ENCODE measurements at places on chromosomes 6 and 20.

- DNase-seq: no peak
Measured at GRCh38 chr6:142867988-142868812, 76.8 kb downstream of the HIVEP2 start.

DNA sequence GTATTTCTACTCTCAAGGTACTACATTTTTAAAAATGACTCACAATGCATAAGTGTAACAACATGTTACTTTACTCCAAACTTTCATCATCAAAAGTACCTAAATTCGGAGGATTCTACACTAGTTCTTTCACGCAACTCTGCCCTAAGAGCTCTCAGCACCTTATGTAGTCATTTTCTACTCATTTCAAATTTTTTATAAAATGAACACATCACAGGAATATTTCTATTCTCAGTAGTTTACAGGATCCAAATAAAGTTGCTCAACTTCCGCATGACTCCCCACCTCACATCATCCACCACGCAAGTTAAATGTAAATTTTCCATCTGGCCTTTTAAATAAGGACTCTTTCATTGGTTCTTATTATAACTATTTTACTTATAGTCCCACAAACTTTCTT lies 344.9 kb upstream of the MANEA start:
- DNase-seq: no peak

DNA sequence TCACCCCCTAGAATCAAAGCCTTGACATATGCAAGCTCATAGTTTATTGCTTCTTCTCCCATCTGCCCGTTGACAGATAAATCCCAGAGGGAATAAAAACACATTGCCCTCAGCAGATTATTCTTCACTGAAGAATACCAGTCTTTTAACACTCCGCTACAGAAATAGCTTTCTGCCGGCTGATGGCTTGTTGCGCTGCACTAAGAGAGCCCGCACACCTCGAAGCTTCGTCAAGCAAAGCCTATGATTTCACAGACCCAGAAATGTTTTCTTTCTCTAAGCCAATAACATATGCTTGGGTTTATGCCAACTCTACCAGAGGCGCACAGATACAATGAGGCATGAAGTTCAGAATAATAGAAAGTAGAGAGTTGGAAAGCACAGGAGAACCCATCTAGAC lies 208.9 kb upstream of the FOXQ1 start:
- DNase-seq: no peak

DNA sequence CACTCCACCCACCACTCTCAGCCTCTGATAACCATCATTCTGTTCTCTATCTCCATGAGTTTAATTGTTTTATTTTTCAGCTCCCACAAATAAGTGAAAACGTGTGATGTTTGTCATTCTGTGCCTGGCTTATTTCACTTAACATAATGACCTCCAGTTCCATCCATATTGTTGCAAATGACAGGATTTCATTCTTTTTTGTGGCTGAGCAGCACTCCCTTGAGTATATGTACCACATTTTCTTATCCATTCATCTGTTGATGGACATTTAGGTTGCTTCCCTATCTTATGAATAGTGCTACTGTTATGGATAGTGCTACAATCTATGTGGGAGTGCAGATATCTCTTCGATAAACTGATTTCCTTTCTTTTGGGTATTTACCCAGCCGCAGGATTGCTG lies 103.3 kb upstream of the PDE7B start:
- no peak for DNase-seq

DNA sequence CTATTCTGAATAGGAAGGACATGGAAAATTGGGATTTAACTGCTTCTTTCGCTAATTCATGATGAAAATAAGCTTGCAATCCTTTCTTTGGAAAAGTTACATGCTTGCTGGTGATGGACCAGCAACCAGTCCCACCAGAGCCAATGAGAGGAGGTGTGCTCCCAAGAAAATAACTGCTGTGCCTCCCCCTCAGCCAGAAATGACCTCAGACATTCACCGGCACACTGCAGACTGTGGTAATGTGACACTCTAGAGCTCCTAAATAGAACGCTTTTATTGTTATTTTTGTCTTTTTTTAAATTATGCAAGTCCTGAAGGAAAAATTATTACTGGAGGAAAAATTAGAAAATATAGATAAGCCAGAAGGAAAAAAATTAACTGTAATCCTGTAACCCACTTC lies 2.6 kb downstream of the PYGB start:
- DNase-seq: no peak

- no peak for DNase-seq
Measured at GRCh38 chr20:25353747-25354705, 36.6 kb downstream of the ABHD12 start.

GRCh38 chr20:58810116-58810878 lies 40.4 kb downstream of the GNAS-AS1 start:
- no peak for DNase-seq

DNA sequence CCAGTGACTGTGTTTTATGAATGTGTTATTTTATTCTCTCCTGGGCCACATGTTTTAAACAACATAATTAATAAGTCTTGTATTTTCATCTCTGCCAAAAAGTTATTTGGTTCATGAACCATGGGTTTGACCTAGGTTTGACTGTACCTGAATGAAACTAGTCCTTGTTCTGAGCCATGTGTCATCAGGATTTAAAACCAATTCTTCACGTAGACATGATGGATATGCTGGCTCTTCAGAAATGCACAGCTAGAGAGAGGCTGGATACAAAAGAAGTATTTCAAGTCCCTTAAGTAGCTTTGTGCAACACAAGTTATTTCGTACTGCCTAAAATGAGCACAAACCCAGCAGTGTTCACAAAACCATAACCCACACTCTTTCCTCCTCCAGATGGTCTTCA lies 116.1 kb downstream of the IBTK start:
- no peak for DNase-seq

GRCh38 chr6:112037783-112038216 lies 16.1 kb upstream of the CCN6 start:
- DNase-seq: no peak

DNA sequence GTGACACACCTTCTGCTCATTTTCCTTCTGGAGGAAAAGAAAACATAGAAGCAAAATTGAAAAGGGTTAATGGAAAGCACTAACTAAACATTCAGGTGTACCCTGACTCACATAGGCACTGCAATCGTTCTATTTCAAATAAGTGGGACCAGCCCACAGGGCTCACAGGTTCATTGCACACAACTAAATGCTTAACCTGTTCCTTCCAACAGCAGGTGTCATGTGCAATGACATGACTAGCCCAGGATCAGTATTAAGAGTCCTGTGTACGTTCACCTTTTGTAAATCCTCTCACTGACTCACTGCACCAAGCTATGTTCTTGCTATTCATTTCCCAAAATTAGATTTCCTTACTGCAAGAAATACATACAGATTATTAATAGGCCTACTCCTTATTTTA lies 151.3 kb downstream of the GMPR start:
- no peak for DNase-seq
